CD4-positive, alpha-beta T cell treated with Interleukin-17A for 4 hours (primary cell): ENCODE measurements at places on chromosomes 7 and 10.

DNA sequence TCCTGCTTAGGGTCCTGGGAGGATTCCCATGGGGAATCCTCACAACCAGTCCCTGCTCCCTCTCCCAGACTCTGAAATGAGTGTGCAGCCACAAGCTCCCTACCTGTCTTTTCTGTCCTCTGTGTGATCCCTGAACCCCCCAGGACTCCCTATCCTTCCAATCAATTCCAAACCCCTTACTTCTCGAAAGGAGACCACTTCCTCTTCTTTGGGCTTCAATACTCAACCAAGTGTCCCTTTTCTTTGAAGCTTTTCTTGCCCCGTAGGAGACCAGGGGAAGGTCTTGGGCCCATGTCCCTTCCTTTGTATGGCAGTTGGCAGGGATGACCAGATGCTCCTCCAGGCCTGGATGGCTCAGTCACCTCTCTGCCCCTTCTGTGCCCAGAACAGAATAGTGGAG lies 1.7 kb downstream of the AEBP1 start:
- DNase-seq = no peak

DNA sequence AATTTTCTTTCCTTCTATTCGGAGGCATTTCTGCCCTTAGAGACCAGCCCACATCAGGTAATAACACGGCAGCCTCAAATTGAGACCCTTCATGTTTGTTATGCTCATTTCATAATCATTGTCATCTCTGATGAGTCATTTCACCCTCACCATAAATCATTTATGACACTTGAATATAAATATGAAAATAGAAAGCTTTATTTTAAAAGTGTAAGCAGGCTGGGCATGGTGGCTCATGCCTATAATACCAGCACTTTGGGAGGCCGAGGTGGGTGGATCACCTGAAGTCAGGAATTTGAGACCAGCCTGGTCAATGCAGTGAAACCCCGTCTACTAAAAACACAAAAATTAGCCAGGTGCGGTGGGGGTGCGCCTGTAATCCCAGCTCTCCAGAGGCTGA lies 57.4 kb upstream of the EGFR start:
- DNase-seq = no peak

DNA sequence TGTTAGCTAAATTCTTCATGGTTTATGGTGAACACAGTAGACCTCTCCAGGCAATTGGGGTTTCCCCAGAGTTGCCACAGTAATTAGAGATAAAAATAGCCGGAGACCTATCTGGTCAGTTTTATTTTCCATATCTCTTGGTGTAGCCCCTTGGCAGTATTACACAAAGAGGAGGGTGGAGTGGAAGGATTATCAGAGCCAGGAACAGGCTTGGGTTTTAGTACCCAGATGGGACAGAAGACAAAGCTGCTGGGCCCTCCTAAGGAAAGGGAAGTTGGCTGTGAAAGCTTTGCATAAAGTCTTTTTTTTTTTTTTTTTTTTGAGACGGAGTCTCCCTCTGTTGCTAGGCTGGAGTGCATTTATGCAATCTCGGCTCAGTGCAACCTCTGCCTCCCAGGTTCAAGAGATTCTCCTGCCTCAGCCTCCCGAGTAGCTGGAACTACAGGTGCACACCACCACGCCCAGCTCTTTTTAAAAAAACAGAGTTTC lies 9.7 kb downstream of the ZSCAN21 start:
- DNase-seq = no peak

- no peak for DNase-seq
Observed at GRCh38 chr7:12884856-12885440, 197.5 kb downstream of the ARL4A start.

GRCh38 chr10:1782841-1783240 lies 45.5 kb upstream of the ADARB2 start:
- no peak for DNase-seq

DNA sequence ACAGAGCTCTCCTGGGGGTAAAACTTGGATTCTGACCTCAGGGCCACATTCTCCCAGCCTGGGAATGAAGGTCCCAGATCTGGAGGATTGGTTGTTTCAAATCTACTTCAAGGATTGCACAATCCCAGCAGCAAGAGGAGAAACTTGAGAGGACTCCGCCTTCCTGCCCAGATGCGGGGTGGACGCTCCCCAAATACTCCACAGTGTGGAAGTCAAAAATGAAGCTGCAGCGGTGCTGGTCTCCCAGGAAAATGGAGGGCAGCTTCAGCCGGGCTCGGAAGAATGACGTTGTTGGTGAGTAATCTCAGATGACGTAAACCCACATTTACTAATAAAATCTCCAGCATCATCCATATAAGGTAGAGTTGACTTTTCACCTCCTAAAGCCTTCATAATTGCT lies 31.5 kb upstream of the PPP2R2D start:
- DNase-seq = no peak

DNA sequence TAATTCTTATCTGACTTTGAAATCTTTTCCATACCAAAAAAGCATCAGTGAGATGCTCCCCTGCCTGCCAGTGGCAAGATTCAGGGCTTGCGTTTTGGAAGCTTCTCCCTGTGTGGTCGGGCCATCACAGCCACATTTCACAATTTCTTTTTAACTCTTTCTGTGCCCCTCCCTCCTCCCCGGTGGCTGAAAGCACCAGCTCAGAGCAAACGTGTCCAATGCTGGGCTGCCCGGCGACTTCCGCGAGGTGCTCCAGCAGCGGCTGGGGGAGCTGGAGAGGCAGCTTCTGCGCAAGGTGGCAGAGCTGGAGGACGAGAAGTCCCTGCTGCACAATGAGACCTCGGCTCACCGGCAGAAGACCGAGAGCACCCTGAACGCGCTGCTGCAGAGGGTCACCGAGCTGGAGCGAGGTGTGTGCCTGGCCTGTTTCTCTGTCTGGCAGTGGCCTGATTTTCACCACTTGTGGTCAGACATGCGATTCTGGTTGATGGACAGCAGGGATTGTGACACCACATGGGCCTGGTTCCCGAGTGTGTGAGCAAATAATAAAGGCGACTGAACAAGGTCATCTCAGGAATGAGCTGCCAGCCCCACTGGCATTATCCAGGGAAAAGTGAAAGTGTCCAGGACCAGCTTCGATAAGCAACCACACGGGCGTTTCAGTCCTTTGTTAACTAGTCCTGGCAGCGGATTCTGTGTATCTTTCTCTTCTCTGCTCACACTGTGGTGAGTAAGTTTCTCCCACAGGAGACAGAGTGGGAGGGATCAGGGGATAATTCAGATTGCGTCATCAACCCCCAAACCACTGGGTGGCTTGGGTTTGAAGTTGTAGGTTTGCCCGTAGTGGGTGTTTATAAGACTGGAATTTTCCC lies 2.6 kb downstream of the NPTX2 start:
- no peak for DNase-seq

GRCh38 chr10:124450012-124450782 lies at the start of gene NKX1-2:
Gene NKX1-2, minus strand, starts transcription at chr10:124450035. Its CDS starts 92 bp downstream, at chr10:124449943.
- no peak for DNase-seq

GRCh38 chr10:89566095-89566950 lies 30.9 kb upstream of the SLC16A12 start:
- DNase-seq = no peak

DNA sequence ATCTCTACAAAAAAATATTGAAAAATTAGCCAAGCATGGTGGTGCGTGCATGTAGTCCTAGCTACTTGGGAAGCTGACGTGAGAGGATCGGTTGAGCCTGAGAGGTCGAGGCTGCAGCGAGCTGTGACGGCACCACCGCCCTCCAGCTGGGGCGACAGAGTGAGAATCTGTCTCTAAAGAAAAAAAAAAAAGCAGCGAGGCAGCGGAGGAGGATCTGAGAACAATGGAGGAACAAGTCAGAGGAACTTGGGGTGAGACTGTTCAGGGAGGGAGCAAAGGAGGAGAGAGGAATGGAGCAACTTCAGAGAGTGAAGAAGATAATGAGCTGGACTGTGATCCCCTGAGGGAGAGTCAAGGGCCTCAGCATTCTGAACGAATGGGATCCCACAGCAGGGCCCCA lies 85.4 kb downstream of the MKX start:
- DNase-seq = no peak

GRCh38 chr7:127776776-127777386 lies 124.9 kb downstream of the SND1 start:
- DNase-seq = no peak

GRCh38 chr10:70902661-70903261 lies 14.4 kb upstream of the PCBD1 start:
- DNase-seq = no peak

DNA sequence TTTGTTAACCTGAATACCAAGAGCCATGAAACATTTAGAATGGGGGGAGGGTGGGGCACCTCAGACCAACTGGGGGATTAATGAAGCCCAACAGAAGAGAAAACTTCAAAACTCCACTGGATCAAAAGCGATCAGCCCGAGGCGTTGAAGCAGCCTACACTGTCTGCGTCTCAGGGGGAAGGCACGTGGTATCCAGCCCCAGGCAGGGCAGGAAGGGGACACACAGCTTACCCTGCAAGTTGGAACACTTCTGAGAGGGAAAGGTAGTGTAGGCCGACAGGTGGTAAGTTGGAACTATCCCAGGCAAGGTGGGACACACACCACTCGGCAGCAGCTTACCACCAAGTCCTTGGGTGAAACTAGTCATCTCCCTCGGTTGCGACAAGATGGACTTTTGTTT lies 102.9 kb downstream of the TAX1BP1 start:
- no peak for DNase-seq

- DNase-seq = no peak
Observed at GRCh38 chr10:92162541-92162940, 128.3 kb downstream of the CPEB3 start.

DNA sequence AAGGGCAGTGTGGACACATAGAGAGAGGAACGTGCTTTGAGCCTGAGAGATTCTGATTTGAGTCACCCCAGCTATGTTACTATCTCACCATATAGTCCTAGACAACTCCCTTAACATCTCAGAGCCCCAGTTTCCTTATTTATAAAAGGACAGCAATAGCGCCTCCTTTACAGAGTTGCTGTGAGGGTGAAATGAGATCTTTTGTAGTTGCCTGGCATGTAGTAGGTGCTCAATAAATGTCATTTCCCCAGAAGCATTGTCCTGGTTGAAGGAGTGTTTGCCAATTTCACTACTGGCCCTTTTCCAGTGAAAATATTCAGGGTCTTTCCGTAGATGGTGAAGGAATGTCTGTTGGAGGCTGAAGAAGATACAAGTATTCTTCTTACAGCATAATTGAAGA lies 51.3 kb upstream of the FAM180A start:
- DNase-seq = no peak

- peak; percentile 19 for DNase-seq
Observed at GRCh38 chr10:69215405-69216171, 4.5 kb upstream of the HKDC1 start.

GRCh38 chr7:105990727-105991453 lies 27.8 kb downstream of the CDHR3 start:
- DNase-seq = no peak

DNA sequence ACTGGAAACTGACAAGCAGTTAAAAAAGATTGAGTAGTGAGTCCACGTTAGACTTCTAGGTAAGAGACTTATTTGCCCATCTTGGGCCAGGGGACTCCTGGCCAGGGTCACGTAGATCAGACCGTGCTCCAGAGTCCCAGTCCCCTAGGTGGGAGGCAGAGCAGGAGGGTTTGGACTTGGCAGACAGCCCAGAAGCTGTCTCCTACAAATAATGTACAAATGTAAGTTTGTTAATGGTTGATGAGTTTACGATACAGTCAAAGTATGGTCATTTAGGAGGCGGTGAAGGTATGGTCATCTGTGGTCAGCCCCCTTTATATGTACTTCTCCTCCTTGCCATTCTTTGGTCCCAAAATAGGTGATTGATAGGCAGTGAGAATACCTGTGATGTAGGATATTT lies 28.2 kb downstream of the INPP5F start:
- no peak for DNase-seq

GRCh38 chr7:140036224-140036962 lies 26.4 kb downstream of the PARP12 start:
- peak; percentile 18 for DNase-seq

- no peak for DNase-seq
Observed at GRCh38 chr7:147472556-147472955, 1118.0 kb upstream of the C7orf33 start.

DNA sequence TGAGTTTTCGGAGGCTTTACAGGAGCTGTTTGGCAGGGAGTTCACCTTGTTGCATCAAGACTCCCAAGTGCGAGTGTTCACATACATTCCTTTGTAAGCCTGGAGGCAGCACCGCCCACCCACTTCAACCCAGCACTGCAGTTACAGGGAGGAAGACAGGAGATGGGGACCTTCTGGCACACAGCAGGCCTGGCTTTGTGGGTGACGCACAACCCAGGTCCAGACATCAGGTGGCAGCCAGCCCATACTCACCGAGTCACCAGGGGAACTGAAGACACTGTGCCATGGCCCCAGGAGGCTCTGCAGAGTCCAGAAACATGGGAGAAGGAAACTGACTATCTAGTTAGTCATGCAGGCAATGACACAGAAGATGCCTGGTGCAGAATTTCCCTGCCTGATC lies 305.9 kb upstream of the RNF32 start:
- DNase-seq = no peak

- no peak for DNase-seq
Observed at GRCh38 chr10:60042914-60043313, 136.6 kb upstream of the CCDC6 start.

GRCh38 chr7:41002741-41003610 lies 699.9 kb downstream of the INHBA start:
- DNase-seq = no peak

DNA sequence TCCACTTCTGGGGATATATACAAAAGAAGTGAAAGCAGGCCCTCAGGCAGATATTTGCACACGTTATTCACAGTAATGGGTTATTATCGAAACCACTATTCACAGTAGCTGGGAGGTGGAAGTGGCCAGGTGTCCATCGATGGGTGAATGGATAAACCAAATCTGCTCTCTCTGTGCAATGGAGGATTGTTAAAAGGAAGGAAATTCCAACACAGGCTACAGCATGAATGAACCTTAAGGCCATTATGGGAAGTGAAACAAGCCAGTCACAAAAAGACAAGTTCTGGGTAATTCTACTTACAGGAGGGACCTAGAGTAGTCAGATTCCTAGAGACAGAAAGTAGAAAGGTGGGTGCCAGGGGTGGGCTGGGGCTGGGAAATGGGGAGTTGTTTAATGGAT lies 48.5 kb upstream of the BHLHA15 start:
- DNase-seq = no peak

DNA sequence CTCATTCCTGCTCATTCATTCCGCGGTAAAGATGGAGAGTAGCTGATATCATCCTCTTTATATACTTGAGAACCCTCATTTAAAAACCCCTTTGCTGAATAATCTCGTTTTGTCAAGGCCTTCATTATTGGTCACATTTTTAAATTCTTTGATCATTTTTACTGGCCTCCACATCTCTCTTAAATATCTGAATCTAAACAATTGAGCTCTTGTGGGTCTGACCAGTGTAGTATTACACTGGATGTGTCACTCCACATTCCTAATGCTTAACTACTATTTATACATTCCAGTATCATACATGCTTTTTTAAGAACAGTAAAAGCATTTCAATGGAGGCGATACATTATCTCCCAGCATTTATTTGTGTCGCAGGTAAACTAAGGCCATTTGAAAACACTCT lies 12.6 kb upstream of the PRPS1L1 start:
- no peak for DNase-seq

GRCh38 chr7:2247141-2247995 lies 5.3 kb downstream of the NUDT1 start:
- DNase-seq = peak; percentile 36

GRCh38 chr10:35178331-35178730 lies 51.7 kb downstream of the CREM start:
- DNase-seq = no peak

GRCh38 chr7:55432939-55433784 lies 68.0 kb downstream of the LANCL2 start:
- DNase-seq = peak; percentile 48
